ENCODE measurements at places on chromosomes 13 and 19.

DNA sequence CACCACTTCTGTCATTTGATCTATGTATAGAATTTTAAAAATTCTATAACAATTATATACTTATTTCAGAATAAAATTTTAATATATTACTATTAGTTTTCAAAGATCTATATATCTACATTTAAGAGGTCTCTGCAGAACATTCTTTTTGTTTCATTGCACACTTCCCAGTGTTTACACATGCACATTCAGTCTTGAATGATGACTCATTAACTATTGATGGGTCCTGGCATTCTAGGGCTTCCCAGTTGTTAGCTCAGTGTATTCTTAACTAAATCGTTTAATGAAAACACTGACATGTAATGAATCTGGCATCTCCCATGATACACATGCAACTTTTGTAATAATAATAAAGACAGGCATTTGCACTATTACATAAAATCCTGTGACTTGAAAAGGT, 324.6 kb downstream of the KLF12 start:
- DNase-seq: peak; percentile 43

- peak; percentile 95 for DNase-seq
These were observed at the start of gene RFXAP for GRCh38 chr13:36818804-36819738. RFXAP (plus strand) TSS chr13:36819222; CDS start chr13:36819358, 136 bp downstream.

DNA sequence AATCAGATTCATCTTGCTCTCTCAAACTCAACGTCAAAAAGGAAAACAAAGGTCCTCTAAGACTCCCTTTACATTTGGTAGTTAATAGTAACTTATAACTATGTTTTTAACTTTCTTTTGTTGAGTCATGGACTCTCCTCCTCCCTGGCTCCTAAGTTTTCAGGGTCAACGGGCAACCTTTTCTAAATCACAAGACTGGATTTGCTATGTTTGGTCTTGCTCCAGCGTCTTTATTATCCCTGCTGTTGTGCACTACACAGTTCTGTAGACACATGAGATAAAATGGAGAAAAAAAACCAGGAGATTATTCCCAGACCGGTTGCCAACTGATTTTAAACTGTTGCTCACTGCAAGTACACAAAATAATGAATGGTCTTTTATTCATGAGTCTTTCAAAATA, 1.9 kb upstream of the ITM2B start:
- DNase-seq: no peak

- peak; percentile 73 for DNase-seq
These were observed 9.5 kb upstream of the INSL3 start for GRCh38 chr19:17830567-17831418.
